ENCODE measurements at places on chromosomes 5 and 9.
A peak's percentile ranks its signal among the peaks of the same experiment; 100 is the strongest.

DNA sequence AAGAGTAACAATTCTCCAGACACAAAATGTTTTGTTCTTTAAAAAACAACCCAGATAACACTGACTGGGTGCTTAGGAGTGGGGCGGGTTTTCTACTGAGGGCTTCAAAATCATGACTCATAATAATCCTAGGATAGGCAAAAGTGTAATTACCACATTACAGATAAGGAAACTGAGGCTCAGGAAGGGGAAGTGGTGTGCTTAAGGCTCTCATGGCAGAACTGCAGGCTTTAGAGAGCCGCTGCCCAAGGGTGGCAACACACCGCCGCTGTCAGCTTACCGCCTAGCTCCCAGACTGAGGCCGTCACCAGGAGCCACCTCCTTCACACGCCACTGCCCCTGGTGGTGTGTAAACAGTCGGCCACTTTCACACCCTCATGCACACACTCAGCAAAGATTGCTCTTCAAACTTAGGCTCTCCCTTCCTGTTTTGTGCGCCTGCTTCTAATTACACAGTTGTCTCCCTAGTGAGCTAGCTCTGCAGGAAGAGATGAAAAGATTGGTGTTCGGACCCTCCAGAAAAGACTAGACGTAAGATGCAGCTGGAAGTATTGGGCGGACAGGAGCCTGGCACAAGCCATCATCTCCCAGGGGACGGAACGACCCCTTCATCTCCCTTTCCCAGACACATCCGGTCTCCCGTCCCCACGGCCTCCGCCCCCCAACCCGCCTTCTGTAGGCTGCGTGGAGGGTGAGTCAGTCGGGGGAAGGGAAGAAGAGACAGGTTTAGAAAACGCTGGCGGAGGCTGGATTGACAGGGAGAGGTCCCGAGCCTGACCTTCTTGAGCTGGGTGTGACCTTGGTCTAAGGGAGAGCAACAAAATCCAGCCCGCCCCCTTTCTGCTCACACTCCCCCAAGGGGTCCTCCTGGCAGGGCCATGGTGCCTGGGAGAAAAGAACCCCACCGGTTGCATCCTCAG is 162.7 kb downstream of the SYK start:
- DNase-seq: no peak

- peak; percentile 47 for DNase-seq
Observed at GRCh38 chr5:75524071-75524470, 12.4 kb downstream of the POLK start.

DNA sequence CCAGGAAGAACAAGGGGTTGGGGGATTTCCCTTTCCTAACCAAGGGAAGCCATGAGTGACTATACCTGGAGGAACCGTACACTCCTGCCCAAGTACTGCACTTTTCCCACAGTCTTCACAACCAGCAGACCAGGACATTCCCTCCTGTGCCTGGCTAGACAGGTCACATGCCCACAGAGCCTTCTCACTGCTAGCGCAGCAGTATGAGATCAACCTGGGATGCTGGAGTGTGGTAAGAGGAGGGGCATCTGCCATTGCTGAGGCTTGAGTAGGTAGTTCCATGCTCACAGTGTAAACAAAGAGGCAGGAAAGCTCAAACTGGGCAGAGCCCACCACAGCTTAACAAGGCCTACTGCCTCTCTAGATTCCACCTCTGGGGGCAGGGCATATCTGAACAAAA is 35.9 kb downstream of the SAXO1 start:
- DNase-seq: no peak

- no peak for DNase-seq
Observed at GRCh38 chr9:88748566-88749261, 213.7 kb downstream of the NXNL2 start.
